ENCODE measurements at places on chromosomes 1 and 21.

- no peak for DNase-seq
These were observed 468.8 kb downstream of the USP25 start for GRCh38 chr21:16198546-16198945.

GRCh38 chr1:61448914-61449313 lies 276.0 kb downstream of the TM2D1 start:
- no peak for DNase-seq

DNA sequence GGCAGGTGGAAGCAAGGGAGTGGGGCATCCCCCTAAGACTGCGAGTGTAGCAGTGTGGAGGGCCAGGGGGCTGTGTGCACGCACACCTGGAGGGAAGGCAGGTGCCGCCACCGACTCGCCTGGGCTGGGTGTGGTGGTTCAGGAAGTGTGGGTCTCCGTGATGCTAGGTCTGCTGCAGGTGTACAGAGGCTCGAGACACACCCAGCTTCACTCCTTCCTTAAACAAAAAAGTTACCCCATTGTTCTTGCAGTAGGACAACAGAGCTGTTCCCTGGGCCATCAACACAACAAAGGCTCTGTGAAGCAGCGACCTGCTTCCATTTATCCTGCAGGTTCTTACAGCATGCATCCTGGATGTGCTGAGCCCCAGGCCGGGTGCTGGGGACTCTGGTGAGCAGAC lies 100.4 kb upstream of the TMEM51 start:
- no peak for DNase-seq

GRCh38 chr21:39474611-39475010 lies 22.8 kb downstream of the SH3BGR start:
- DNase-seq = no peak

GRCh38 chr1:89530444-89531089 lies 5.9 kb downstream of the LRRC8B start:
- DNase-seq = no peak

DNA sequence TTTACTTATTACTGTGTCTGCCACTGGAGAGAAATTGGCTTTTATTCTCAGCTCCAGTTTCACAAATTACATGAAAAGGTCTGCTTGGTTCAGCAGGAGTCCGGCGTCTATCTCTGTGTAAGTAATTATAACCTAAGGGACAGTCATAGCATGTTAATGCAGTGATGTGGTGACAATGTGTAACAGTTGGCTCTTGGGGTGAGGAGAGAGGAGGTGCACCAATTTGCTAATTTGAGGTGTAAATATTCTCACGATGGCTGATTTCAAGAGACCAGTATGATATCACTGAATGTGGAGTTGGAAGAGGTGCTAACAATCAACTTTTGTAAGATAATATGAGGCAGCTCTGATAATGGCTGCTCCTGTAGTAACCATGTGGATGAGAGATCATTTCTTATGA lies 86.1 kb downstream of the CTH start:
- no peak for DNase-seq

DNA sequence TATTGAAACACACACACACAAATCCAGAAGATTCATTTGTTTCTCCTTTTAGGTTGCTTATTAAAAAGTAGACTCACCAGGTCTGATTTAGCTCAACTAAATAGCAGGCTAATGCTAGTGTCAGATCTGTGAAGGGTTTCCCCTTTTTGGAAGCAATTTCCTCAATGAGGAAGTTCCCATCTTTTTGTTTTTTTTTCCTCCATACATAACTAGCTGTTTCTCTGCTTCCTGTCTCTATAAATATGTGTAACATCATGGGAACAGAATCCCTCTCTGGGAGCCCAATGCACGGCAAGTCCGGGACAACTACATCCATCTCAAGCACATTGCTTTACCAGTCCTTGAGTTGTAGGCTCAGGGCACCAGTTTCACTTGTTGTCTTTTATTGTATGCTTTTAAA lies 1421.1 kb downstream of the PLA2G4A start:
- DNase-seq = no peak

GRCh38 chr1:36457691-36458090 lies 6.5 kb downstream of the MRPS15 start:
- no peak for DNase-seq
